ENCODE measurements at places on chromosomes 4 and X. TPM values are rescaled to one million over a fixed set of nuclear protein-coding genes. Genes with fewer than 3 reads are reported as not detected.

- no peaks in the 10 kb centered on the region for H3K4me1 ChIP-seq
- no peaks in the 10 kb centered on the region for H3K27me3 ChIP-seq
- H3K36me3 ChIP-seq: no peaks in the 10 kb centered on the region
Measured at GRCh38 chrX:116198810-116199209, 28.3 kb downstream of the AGTR2 start.

DNA sequence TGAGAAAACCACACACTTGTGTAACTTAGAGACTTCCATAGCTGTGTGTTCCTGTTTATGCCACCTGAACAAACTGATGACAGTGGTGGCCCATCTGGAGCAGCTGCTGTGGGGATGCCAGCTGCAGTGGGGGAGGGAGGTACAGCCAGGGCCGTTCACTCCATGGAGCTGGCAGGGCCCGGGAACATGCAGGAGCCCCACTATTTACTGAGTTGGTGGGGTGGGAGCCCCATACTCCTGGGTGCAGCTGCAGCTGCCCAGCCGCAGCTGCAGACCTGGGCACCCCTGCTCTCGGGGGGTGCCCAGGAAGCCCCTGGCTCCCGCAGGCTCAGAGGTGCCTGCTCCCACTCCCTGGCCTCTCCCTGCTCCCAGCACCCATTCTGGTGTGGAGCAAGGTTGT lies 398.6 kb upstream of the RASGEF1B start:
- no peak for DNase-seq
- no peaks in the 10 kb centered on the region for H3K27me3 ChIP-seq
- no peak overlapping the region for H3K4me3 ChIP-seq
- no peak overlapping the region for H3K27ac ChIP-seq

Gene XAGE3
- not detected for total RNA-seq

GRCh38 chr4:141524116-141524515 lies 112.3 kb upstream of the IL15 start:
- H3K4me1 ChIP-seq: no peaks in the 10 kb centered on the region
- H3K27ac ChIP-seq: no peak overlapping the region
- H3K36me3 ChIP-seq: no peaks in the 10 kb centered on the region
- no peaks in the 10 kb centered on the region for H3K27me3 ChIP-seq
- DNase-seq: no peak
- no peak overlapping the region for H3K4me3 ChIP-seq

GRCh38 chr4:108425988-108426387 lies 194.4 kb upstream of the RPL34 start:
- no peak overlapping the region for H3K4me3 ChIP-seq
- no peak for DNase-seq
- no peaks in the 10 kb centered on the region for H3K27me3 ChIP-seq

- no peaks in the 10 kb centered on the region for H3K27me3 ChIP-seq
- H3K36me3 ChIP-seq: no peaks in the 10 kb centered on the region
- no peak for DNase-seq
- no peak overlapping the region for H3K4me3 ChIP-seq
- H3K4me1 ChIP-seq: no peaks in the 10 kb centered on the region
- no peak overlapping the region for H3K27ac ChIP-seq
Measured at GRCh38 chrX:38336538-38337240, 9.4 kb upstream of the RPGR start.

Gene AFM
- total RNA-seq: not detected

DNA sequence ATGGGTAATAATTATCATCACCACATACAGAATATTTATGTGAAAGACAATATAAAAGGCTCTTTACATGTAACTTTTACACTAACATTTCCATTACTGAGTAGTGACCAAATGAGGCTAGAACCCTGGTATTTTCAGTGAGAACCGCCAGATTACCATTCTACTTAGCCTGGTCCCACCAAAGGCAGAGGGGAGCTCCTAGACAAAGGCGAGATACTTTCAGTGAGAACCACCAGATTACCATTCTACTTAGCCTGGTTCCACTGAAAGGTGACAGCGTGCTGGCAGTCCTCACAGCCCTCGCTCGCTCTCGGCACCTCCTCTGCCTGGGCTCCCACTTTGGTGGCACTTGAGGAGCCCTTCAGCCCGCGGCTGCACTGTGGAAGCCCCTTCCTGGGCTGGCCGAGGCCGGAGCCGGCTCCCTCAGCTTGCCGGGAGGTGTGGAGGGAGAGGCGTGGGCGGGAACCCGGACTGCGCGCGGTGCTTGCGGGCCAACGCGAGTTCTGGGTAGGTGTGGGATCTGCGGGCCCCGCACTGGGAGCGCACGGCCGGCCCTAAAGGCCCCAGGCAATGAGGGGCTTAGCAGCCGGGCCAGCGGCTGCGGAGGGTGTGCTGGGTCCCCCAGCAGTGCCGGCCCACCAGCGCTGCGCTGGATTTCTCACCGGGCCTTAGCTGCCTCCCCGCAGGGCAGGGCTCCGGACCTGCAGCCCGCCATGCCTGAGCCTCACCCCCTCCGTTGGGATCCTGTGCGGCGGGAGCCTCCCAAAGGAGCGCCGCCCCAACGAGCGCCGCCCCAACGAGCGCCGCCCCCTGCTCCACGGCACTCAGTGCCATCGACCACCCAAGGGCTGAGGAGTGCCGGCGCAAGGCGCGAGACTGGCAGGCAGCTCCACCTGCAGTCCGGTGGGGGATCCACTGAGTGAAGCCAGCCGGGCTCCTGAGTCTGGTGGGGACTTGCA lies 1276.1 kb downstream of the PCDH7 start:
- no peaks in the 10 kb centered on the region for H3K27me3 ChIP-seq
- no peak overlapping the region for H3K4me3 ChIP-seq
- H3K36me3 ChIP-seq: no peaks in the 10 kb centered on the region
- DNase-seq: no peak
- H3K27ac ChIP-seq: no peak overlapping the region
- no peaks in the 10 kb centered on the region for H3K4me1 ChIP-seq

DNA sequence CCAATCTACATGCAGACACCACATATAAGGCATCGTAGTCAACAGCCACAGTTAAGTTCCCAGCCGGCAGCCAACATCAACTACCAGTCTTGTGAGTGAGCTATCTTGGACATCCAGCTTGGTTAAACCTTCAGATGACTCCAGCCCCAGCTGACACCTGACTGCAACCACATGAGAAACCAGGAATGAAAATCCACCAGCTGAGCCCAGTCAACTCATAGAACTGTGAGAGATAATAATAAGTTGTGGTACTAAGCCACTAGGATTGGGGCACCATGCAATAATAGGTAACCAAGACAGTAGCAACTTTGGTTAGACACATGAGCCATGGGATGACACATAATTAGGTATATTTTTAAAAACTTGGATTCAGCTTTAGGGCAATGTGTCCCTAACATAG lies 188.1 kb upstream of the BCOR start:
- H3K27ac ChIP-seq: no peak overlapping the region
- no peaks in the 10 kb centered on the region for H3K27me3 ChIP-seq
- no peaks in the 10 kb centered on the region for H3K4me1 ChIP-seq
- H3K36me3 ChIP-seq: no peaks in the 10 kb centered on the region

Gene OCRL
- 10.2 TPM for total RNA-seq

DNA sequence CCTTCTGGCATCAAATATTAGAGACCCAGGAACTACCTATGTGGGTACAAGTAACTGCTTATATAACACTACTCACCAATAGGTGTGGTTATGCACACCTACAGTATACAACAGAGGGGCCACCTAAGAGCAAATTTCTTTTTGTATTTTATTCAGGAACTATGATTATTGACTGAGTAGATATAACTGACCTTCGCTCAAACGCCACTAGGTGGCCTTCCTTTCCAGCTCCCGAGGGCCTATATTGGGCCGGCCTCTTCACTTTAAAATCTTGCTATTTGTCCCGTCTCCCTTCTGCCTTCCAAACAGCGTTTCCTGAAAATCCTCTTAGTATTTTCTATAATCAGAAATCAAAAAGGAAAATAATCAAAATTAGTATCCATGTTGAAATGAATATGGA lies 19.9 kb upstream of the PABPC5 start:
- H3K27me3 ChIP-seq: no peaks in the 10 kb centered on the region
- H3K27ac ChIP-seq: no peak overlapping the region

GRCh38 chr4:17322514-17322913 lies 189.4 kb downstream of the QDPR start:
- H3K27ac ChIP-seq: no peak overlapping the region
- H3K27me3 ChIP-seq: no peaks in the 10 kb centered on the region
- H3K36me3 ChIP-seq: no peaks in the 10 kb centered on the region
- H3K4me3 ChIP-seq: no peak overlapping the region
- H3K4me1 ChIP-seq: peaks cover 15% of the 10 kb centered on the region

Gene NEIL3
- 0.19 TPM for total RNA-seq

DNA sequence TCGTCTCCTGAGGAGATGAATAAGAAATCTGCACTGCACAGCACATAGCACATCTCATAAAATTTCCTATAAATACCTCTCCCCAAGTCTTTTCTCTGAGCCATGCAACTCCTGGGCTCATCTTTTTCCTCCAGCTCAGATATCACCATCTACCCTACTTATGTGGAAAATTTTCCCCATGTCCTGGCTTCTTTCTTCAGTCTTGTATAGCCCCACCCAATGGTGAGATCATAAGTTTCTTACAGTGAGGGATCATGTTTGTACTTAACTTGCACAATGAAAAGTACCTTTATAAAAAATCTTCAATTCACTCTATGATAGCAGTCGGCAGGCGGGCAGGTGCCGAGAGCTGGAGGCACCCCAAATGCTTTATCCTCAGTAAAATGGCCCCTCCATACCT lies 198.6 kb upstream of the S100G start:
- H3K4me3 ChIP-seq: no peak overlapping the region
- no peaks in the 10 kb centered on the region for H3K4me1 ChIP-seq
- H3K27ac ChIP-seq: no peak overlapping the region
- no peak for DNase-seq
- H3K27me3 ChIP-seq: no peaks in the 10 kb centered on the region

DNA sequence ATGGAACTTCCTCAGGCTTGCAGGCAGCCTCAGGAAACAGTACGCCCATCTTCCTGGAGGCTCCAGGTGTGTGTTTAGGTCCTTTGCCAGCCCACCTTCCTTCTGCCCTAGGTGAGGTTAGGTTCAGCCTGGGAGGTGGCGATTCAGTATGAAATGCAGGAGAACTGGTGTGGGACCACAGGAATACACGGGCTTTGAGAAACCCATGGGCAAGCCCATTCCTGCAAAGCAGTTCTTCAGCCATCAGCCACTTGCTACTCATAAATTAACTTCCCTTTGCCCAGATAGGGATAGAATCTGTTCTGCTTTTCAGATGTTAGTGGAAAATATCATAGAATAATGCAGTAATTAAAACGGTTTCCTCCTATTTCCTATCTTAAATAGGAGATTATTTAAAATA lies 32.2 kb downstream of the TBC1D14 start:
- no peak for DNase-seq
- H3K4me3 ChIP-seq: no peak overlapping the region
- H3K27me3 ChIP-seq: no peaks in the 10 kb centered on the region
- peaks cover 81% of the 10 kb centered on the region for H3K4me1 ChIP-seq
- H3K36me3 ChIP-seq: no peaks in the 10 kb centered on the region

- DNase-seq: no peak
- no peaks in the 10 kb centered on the region for H3K27me3 ChIP-seq
- H3K4me1 ChIP-seq: no peaks in the 10 kb centered on the region
- no peak overlapping the region for H3K27ac ChIP-seq
Measured at GRCh38 chrX:109880629-109881028, 122.3 kb upstream of the TMEM164 start.

Gene S100G
- not detected for total RNA-seq

Gene GLUD2
- 1.8 TPM for total RNA-seq

- no peak overlapping the region for H3K4me3 ChIP-seq
- DNase-seq: no peak
- H3K36me3 ChIP-seq: peaks cover 45% of the 10 kb centered on the region
- no peak overlapping the region for H3K27ac ChIP-seq
Measured at GRCh38 chr4:139131209-139131870, 45.7 kb downstream of the ELF2 start.

Gene SPANXC
- total RNA-seq: not detected

Gene LIMCH1
- total RNA-seq: 169 TPM

- H3K27ac ChIP-seq: no peak overlapping the region
- H3K4me3 ChIP-seq: no peak overlapping the region
- DNase-seq: no peak
- peaks cover 39% of the 10 kb centered on the region for H3K36me3 ChIP-seq
Measured at GRCh38 chr4:86926435-86927086, 8.2 kb upstream of the AFF1 start.

DNA sequence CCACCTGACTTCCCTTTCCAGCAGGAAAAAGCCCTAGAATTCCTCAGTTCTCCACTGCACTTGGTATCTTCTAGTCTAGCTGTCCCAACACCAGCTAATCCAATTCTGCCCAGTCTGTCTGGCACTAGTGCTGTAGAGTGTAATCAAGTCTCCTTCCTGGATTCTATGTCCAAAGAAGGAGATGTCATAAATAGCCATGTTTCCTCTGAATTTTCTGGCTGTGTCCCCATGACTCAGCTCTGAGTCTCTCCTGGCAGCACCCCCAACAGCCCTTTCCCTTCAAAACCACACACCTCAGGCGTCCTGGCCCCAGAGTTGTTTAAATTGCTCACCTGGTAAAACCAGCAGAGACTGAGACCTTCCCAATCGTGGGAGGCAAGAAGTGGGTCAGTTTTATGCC lies 197.2 kb downstream of the GRXCR1 start:
- no peak overlapping the region for H3K27ac ChIP-seq
- H3K4me1 ChIP-seq: no peaks in the 10 kb centered on the region
- H3K36me3 ChIP-seq: no peaks in the 10 kb centered on the region
- H3K27me3 ChIP-seq: no peaks in the 10 kb centered on the region
- H3K4me3 ChIP-seq: no peak overlapping the region

DNA sequence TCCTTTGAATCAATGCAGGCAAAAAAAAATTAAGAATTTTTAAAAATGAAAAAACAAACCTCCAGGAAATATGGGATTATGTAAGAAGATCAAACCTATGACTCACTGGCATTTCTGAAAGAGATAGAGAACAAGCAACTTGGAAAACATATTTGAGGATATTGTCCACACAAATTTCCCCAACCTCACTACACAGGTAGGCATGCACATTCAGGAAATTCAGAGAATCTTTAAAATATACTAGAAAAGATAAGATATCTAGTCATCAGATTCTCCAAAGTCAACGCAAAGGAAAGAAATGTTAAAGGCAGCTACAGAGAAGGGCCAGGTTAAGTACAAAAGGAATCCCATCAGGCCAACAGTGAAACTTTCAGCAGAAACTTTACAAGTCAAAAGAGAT lies 85.6 kb downstream of the ANTXR2 start:
- DNase-seq: no peak
- H3K4me1 ChIP-seq: no peaks in the 10 kb centered on the region
- peaks cover 10% of the 10 kb centered on the region for H3K36me3 ChIP-seq
- H3K27me3 ChIP-seq: no peaks in the 10 kb centered on the region
- H3K27ac ChIP-seq: no peak overlapping the region

- no peaks in the 10 kb centered on the region for H3K27me3 ChIP-seq
- no peak overlapping the region for H3K4me3 ChIP-seq
- DNase-seq: no peak
- H3K27ac ChIP-seq: no peak overlapping the region
- no peaks in the 10 kb centered on the region for H3K36me3 ChIP-seq
Measured at GRCh38 chr4:145302725-145303124, 122.3 kb upstream of the OTUD4 start.

- no peak overlapping the region for H3K27ac ChIP-seq
- H3K27me3 ChIP-seq: no peaks in the 10 kb centered on the region
- H3K4me1 ChIP-seq: no peaks in the 10 kb centered on the region
- DNase-seq: no peak
- H3K36me3 ChIP-seq: no peaks in the 10 kb centered on the region
Measured at GRCh38 chr4:18162453-18162852, 140.9 kb upstream of the LCORL start.

Data from heart left ventricle (tissue), 16 donors.